Epithelial cell of alveolus of lung (primary cell): ENCODE measurements at places on chromosomes 16 and 17. TPM values are rescaled to one million over a fixed set of nuclear protein-coding genes. Genes with fewer than 3 reads are reported as not detected.

The ZNF319 gene
- 7.5 and 9.2 TPM in 2 replicates for total RNA-seq

The CCDC200 gene
- not detected in 2 replicates for total RNA-seq

The HOXB6 gene
- 64.5 and 66.3 TPM in 2 replicates for total RNA-seq

The KRTAP4-4 gene
- not detected in 2 replicates for total RNA-seq

The CDH16 gene
- total RNA-seq: not detected in 2 replicates

The RRAD gene
- 3.8 and 7.5 TPM in 2 replicates for total RNA-seq

The CLEC18C gene
- total RNA-seq: 0.08 TPM in 1 of 2 replicates, not detected in the other

The KRT27 gene
- total RNA-seq: not detected in 2 replicates

The CCR7 gene
- total RNA-seq: 0.72 TPM in 1 of 2 replicates, not detected in the other

The APOH gene
- not detected in 2 replicates for total RNA-seq

The PPL gene
- total RNA-seq: 1.3 and 7.2 TPM in 2 replicates

The ZFP3 gene
- 1.0 and 1.3 TPM in 2 replicates for total RNA-seq

The SLC13A2 gene
- total RNA-seq: not detected in 2 replicates

The KRT15 gene
- total RNA-seq: 0.96 and 2.7 TPM in 2 replicates

The ASGR1 gene
- total RNA-seq: 0.80 and 1.0 TPM in 2 replicates

The CDRT15L2 gene
- not detected in 2 replicates for total RNA-seq

The PRKCB gene
- not detected in 2 replicates for total RNA-seq

The SOST gene
- not detected in 2 replicates for total RNA-seq

The ABR gene
- total RNA-seq: 21.9 and 45.6 TPM in 2 replicates

The MYCBPAP gene
- total RNA-seq: 0.78 and 0.80 TPM in 2 replicates

The ZNF48 gene
- 9.6 and 10.1 TPM in 2 replicates for total RNA-seq

The DNAI2 gene
- total RNA-seq: not detected in 2 replicates

The GTF3C1 gene
- total RNA-seq: 70.7 and 92.9 TPM in 2 replicates

The TM4SF5 gene
- total RNA-seq: not detected in 2 replicates

The CA5A gene
- total RNA-seq: not detected in 2 replicates

The PRR29 gene
- total RNA-seq: 0.08 and 0.52 TPM in 2 replicates

The MFSD6L gene
- not detected in 2 replicates for total RNA-seq

The ZNF594 gene
- total RNA-seq: 1.8 and 12.4 TPM in 2 replicates

The OTOA gene
- not detected in 2 replicates for total RNA-seq

The SLC35G6 gene
- not detected in 2 replicates for total RNA-seq

The EXOC3L1 gene
- total RNA-seq: 0.39 and 0.96 TPM in 2 replicates

The CCDC144A gene
- 0.39 and 1.0 TPM in 2 replicates for total RNA-seq

The CACNG3 gene
- total RNA-seq: not detected in 2 replicates

The ITGB4 gene
- total RNA-seq: 2.1 and 22.9 TPM in 2 replicates

The HOXB4 gene
- total RNA-seq: 10.3 and 12.5 TPM in 2 replicates

The CES3 gene
- total RNA-seq: 0.24 TPM in 1 of 2 replicates, not detected in the other

The KRTAP1-1 gene
- total RNA-seq: not detected in 2 replicates

The SUPT4H1 gene
- total RNA-seq: 46.0 and 57.6 TPM in 2 replicates

The NR1D1 gene
- 2.8 and 3.7 TPM in 2 replicates for total RNA-seq

The GGA3 gene
- 13.3 and 15.5 TPM in 2 replicates for total RNA-seq

The KRTAP4-1 gene
- total RNA-seq: 0.13 TPM in 1 of 2 replicates, not detected in the other

The PPY gene
- total RNA-seq: not detected in 2 replicates

The TPSG1 gene
- not detected in 2 replicates for total RNA-seq

The FBXL16 gene
- 0.08 and 0.91 TPM in 2 replicates for total RNA-seq

The MYL11 gene
- 21.2 TPM in 1 of 2 replicates, not detected in the other for total RNA-seq

The GCGR gene
- total RNA-seq: not detected in 2 replicates

The IKZF3 gene
- total RNA-seq: not detected in 2 replicates

The ABCC12 gene
- total RNA-seq: not detected in 2 replicates

The SLC38A8 gene
- not detected in 2 replicates for total RNA-seq

The YBX2 gene
- 3.9 TPM in 1 of 2 replicates, not detected in the other for total RNA-seq

The MT1X gene
- 183 and 239 TPM in 2 replicates for total RNA-seq

The GPATCH8 gene
- 11.8 and 27.1 TPM in 2 replicates for total RNA-seq

The KCNJ2 gene
- 1.7 and 3.7 TPM in 2 replicates for total RNA-seq

The SDR42E2 gene
- not detected in 2 replicates for total RNA-seq
